CD4-positive, alpha-beta T cell treated with Interleukin-2 at 100 ng/mL for 4 hours (primary cell): ENCODE measurements at places on chromosomes 6 and 20.

DNA sequence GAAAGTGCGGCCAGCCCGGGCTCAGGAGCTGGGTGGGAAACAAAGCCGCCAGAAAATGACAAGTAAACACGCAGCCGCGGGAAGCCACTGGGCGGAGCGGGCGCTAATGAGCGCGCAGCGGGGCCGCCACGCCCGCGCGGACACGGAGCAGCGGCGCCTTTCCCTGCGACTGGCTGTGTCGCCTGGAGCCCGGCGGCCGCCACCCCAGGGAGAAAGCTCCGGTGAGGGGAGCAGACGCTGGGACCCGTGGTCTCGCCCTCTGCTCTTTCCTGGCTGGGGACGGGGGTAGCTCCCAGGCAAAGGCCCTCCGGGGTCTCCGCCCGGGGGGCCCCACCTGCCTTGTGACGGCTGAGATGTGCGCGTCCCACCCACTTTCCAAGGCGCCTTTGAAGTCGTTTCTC is 54.9 kb downstream of the PRR18 start:
- no peak for DNase-seq

- DNase-seq, result no peak
Observed at GRCh38 chr6:125741336-125741735, 8.1 kb upstream of the HEY2 start.

DNA sequence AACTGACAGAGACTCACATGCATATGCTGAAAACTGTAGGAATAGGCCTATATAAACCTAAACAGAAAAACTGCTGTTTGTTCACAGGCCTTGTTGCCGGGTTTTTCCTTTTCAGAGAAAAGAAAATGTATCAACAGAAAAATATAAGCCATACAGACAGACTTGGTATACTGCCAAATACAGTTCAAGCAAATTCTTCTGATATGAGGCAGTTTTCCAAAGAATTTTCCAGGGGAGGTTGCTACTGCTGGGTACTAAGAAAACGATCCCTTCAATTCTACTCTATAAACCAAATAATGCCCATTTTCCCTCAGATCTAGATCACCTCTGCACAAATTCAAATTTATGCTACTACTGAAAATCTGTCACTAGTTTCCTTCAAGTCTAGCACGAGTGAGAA is 59.4 kb downstream of the ME1 start:
- no peak for DNase-seq

- DNase-seq, result no peak
Observed at GRCh38 chr6:99402448-99402847, 8.5 kb upstream of the COQ3 start.

- DNase-seq, result no peak
Observed at GRCh38 chr6:12590901-12591300, 125.7 kb upstream of the PHACTR1 start.

GRCh38 chr6:38631186-38631783 is 8.4 kb downstream of the BTBD9 start:
- no peak for DNase-seq
